Activated T-helper 2 cell treated with anti-CD3 and anti-CD28 coated beads, Interferon-gamma antibody, Interleukin-2, Interleukin-4, amounts not matched to agents 10 μg/mL and 5 μg/mL and 100 μg/mL, durations not matched to agents 14 hours and 24 hours and 36 hours (primary cell): ENCODE measurements at places on chromosomes 1 and 21. TPM values are rescaled to one million over a fixed set of nuclear protein-coding genes. Genes with fewer than 3 reads are reported as not detected.

Gene NFASC
- 0.14 and 0.18 TPM in 2 replicates for total RNA-seq

Gene LRRC47
- total RNA-seq: 40.4 and 41.3 TPM in 2 replicates

- no peak overlapping the region for H3K4me3 ChIP-seq
- H3K27me3 ChIP-seq: no peaks in the 10 kb centered on the region
- no peak overlapping the region for H3K27ac ChIP-seq
- H3K4me1 ChIP-seq: peaks cover 2% of the 10 kb centered on the region
These were observed 93.4 kb downstream of the PCBP3 start for GRCh38 chr21:45736690-45737484.

GRCh38 chr1:10979483-10979920 lies 33.0 kb upstream of the TARDBP start:
- no peaks in the 10 kb centered on the region for H3K4me1 ChIP-seq
- DNase-seq: no peak
- no peaks in the 10 kb centered on the region for H3K36me3 ChIP-seq
- no peak overlapping the region for H3K4me3 ChIP-seq
- H3K27me3 ChIP-seq: peaks cover 24% of the 10 kb centered on the region
- H3K27ac ChIP-seq: no peak overlapping the region
